ENCODE measurements at places on chromosomes 11 and 22. TPM values are rescaled to one million over a fixed set of nuclear protein-coding genes. Genes with fewer than 3 reads are reported as not detected.

NFAM1 gene
- total RNA-seq = not detected

VWCE gene
- 5.0 TPM for total RNA-seq

POU2F3 gene
- not detected for total RNA-seq

PMM1 gene
- 3.6 TPM for total RNA-seq

HBB gene
- total RNA-seq = not detected

NXPE1 gene
- total RNA-seq = under 0.01 TPM

LRRC4C gene
- total RNA-seq = not detected

TRIM29 gene
- total RNA-seq = 0.06 TPM

NPAS4 gene
- not detected for total RNA-seq

SPI1 gene
- total RNA-seq = not detected

OR6A2 gene
- total RNA-seq = 0.16 TPM

A4GALT gene
- 54.1 TPM for total RNA-seq

CHST1 gene
- total RNA-seq = 19.3 TPM

KCNC1 gene
- total RNA-seq = not detected

HPS4 gene
- total RNA-seq = 12.3 TPM

OR8G5 gene
- total RNA-seq = not detected

NXPE4 gene
- total RNA-seq = not detected

SLC22A12 gene
- total RNA-seq = not detected

ISX gene
- total RNA-seq = not detected

ANGPTL5 gene
- total RNA-seq = not detected

Measured in bladder microvascular endothelial cell (primary cell).